Activated CD4-positive, CD25-positive, alpha-beta regulatory T cell treated with anti-CD3 and anti-CD28 coated beads, Interleukin-2, amount 50 U/mL, for 72 hours (primary cell): ENCODE measurements at places on chromosomes 5 and 9.

DNA sequence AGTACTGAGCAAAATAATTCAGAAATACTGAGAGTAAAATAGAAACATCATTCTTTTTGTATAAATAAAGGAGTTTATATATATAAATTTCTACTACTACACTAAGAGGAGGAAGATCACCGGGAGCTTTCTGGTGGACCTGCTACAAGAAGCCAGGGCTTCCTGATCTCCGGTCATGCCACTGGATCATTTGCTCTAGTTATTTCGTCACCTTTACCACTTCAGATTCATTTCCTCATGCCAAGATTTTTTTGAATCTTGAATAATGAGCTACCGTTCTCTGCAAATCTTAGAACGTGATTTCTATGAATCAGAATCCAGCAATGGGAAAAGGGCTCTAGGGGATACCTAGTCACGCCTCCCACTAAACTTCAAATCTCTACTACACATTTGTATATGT is 51.9 kb upstream of the TBC1D9B start:
- no peak for DNase-seq

- no peak for DNase-seq
Measured at GRCh38 chr9:7055171-7055903, 297.6 kb downstream of the KDM4C start.

GRCh38 chr5:53368516-53368915 is 111.9 kb upstream of the FST start:
- no peak for DNase-seq

GRCh38 chr5:151094030-151094851 is 13.4 kb upstream of the TNIP1 start:
- peak; percentile 67 for DNase-seq

DNA sequence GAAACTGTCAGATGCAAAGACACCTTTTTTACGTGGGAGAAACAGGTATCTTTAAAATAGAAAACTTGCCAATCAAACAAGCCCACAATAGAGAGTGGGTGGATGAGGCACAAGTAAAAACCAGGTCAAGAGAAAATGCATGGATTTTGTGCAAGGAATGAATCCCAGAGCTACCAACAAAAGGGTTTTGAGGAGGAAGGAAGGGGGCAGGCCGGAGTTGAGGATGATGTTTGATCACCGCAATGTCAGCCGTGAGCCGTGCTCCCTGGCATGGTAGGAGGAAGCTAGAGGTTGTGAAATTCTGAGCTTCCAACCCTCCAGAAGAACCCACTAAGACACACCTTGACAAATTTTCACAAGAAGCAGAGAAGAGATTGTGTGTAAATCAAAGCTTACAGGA is 53.2 kb downstream of the HRH2 start:
- no peak for DNase-seq

GRCh38 chr5:73892806-73893205 is 266.8 kb downstream of the ARHGEF28 start:
- no peak for DNase-seq

- DNase-seq, result no peak
Measured at GRCh38 chr5:57896576-57896975, 414.0 kb upstream of the ACTBL2 start.

DNA sequence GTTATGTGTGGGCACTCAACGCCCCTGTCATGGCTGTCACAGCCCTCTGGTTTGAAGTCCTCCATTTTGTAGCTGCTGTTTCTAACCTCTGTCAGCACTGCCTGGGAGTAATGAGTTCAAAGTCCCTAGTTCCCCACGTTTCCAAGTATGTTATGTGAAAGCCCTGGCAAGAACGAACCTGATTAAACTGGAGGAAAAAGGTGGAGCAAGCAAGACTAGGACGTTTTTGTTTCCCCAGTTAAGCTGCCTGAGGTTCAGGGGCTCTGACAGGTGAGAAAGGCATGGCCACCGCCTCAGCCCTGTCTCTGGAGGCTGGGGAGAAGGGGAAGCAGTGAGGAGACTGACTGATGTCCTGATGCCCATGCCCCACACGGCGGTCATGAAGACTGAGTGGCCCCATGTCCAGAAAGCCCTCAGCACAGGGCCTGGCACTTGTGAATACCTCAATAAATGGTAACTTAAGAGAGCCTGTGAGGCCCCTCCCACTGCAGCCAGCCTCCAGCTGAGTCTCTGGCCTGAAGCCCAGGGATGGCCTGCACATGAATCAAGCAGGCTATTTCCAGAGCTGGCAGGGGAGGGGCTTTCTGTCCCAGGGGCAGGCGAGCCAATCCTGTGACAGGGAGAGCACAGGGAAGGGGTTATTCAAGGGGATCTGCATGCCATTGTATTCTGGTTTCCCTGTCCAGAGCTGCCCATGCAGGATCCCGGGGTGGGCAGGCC is 61.8 kb downstream of the PFDN1 start:
- no peak for DNase-seq

GRCh38 chr9:30116673-30117217 is 2267.7 kb upstream of the ACO1 start:
- DNase-seq, result no peak

DNA sequence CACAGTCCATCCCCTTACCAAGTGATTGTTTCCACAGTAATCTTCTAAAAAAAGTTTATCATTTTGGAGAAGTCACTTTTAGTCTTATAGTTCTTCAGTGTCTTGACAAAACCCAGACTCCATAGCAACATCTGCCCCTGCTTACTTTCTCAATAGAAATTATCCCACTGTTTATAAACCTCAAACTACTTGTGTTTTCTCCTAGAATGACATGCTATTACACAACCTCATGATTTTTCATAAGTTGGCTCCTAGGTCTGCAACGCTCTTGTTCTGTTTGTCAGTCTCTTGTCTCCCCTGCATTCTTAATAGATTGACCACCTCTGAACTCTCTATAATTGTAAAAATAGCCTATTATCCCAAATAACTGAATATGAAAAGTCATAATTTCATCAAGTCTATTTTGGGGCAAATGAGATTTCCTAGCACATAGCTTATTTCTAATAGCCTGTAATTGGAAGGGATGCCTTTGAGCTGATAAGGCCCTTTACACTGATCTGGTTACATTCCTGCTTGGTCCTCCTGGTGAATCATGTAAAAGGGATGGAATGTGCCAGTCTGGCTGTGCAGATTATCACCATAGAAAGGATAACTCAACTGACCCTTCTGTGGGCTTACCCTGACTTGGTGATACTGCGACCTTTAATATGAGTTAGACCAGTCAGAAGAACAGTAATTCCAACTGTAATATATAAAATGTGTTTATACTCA is 69.6 kb downstream of the CHSY3 start:
- no peak for DNase-seq

DNA sequence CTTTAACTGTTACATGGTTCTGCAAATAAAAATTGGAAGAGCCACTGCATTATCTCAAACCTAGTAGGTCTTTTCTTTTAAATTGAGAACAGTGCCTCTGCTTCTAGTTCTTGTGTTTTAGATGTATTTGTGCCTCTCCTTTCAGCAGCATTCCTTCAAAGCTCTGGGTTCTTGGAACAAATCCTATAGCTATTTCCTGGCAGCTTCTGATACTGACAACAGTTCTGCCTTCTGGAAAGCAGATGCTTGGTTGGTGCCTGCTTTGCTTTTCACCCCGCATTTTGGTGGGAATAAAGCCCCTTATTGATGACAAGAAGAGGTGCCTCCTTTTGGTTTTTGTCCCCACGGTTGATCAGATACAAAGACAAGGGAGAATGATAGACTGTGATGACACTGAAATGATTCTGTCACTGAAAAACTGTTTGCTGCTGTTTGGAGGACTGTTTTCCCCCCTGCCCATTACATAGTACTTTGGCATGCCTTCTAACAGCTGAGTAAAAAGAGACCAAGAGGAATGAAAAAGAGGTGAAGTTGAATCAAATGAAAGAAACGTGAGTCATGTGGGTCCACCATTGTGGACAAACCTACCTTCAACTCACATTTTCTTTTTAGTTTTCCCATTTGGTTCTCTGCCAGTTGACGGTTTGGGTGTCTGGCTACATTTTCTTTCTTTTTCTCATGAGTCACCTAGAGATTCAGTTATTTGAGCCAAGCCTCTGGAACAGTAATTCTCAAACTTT is 5.6 kb downstream of the PTCD2 start:
- no peak for DNase-seq

- DNase-seq, result no peak
Measured at GRCh38 chr9:77705636-77706035, 57.5 kb upstream of the GNA14 start.

DNA sequence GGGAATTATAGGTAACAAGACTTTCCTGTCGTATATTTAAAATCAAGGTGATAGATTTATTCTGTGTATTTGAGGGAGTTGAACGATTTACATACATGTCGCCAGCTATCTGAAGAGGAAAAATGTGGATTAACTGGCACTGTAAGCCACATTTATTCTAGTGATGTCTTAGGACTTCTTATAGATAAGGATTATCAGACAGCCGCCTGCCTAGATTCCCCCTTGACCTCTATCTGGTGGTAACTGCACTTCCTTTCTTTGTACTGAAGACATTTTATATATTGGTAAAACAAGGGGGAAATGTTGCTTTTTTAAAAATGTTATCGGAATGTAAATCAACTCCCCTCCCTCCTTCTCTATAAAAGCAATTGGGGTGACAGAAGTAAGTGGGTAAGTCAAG is 39.3 kb upstream of the F2RL2 start:
- DNase-seq, result no peak
